ENCODE measurements at places on chromosomes 11 and 22. TPM values are rescaled to one million over a fixed set of nuclear protein-coding genes. Genes with fewer than 3 reads are reported as not detected.

Gene IRAG1
- 17.6 TPM for total RNA-seq

Gene MIOX
- not detected for total RNA-seq

Gene NF2
- total RNA-seq = 59.8 TPM

Gene PRR5
- total RNA-seq = 1.8 TPM

Gene APOL5
- not detected for total RNA-seq

Gene TMEM132A
- 17.9 TPM for total RNA-seq

Gene PARVG
- total RNA-seq = not detected

Gene HORMAD2
- not detected for total RNA-seq

GRCh38 chr11:128474036-128474874 lies 113.1 kb downstream of the ETS1 start:
- DNase-seq = no peak

DNA sequence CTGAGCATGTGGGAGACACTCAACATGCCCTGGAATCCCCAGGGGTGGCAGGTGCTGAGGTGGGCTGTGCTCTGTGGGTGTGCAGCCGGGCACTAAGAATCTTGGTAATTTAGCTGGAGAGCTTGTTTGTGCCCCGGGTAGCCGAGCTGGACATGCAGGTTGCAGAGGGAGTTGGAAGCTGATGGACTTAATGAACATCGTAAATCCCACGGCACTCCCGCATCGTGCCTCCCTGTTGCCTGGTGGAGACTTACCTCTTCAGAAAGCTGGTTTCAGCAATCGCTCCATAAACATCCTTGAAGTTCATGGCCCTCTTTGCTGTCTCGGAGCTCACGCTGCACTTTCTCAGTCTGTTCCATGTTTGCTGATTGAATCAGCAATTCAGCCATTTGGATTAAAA lies 29.9 kb downstream of the RPS6KA4 start:
- DNase-seq = no peak

- peak; percentile 30 for DNase-seq
Observed at GRCh38 chr11:20962581-20962980, 293.2 kb downstream of the NELL1 start.

DNA sequence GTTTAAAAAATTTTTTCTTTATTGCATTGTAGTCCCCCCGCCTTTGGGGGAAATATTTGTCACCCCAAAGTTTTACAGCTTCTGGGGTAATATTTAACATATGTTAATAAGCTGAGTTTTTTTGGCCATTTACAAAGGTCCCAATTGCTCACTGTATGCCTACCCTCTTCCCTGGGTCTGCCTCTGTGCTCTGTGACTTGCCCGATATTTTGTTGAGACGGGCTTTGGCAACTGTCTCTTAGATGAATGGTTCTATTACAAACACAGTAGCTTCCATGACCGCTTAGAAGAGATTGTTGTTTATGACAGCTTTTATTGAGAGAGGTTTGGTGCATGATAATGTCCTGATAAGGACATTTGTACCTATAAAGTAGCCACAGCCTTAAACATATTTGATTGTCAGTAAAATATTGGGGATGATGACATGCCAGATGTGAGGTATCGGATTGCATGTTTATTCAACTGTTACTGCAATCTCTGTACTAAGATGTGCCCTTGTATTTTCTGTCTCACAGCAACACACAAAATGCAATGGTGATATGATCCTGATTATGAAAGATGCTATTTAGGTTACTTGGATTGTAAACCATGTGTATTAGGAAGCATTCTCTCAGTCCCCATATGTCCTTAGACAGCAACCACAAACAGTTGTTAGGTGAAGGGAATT lies 103.1 kb downstream of the TEAD1 start:
- peak; percentile 36 for DNase-seq

- DNase-seq = no peak
Observed at GRCh38 chr22:34015642-34016041, 95.4 kb upstream of the LARGE1 start.

- peak; percentile 78 for DNase-seq
Observed at GRCh38 chr11:95567685-95568084, 221.9 kb downstream of the FAM76B start.

GRCh38 chr11:132992838-132993631 lies 539.3 kb downstream of the OPCML start:
- DNase-seq = no peak

- DNase-seq = peak; percentile 67
Observed at GRCh38 chr11:122910775-122911174, 28.2 kb downstream of the JHY start.

DNA sequence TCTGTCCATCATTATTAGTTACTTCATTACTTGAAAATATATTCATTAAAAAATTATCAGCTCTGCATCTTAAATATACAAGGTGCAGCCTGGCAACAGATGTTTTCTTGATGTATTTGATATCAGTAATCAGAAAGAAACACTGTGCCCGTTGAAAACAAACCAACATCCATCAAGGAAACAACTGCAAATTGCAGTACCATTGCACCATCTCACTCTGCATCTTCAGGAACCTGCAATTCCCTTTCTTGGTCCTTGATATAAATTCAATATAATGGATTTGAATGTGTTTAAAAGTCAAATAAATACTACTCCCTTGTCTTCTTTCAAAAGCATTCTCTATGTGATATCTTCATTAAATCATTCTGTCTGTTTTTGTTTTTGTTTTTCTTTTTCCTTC lies 1131.2 kb downstream of the FAM181B start:
- no peak for DNase-seq

DNA sequence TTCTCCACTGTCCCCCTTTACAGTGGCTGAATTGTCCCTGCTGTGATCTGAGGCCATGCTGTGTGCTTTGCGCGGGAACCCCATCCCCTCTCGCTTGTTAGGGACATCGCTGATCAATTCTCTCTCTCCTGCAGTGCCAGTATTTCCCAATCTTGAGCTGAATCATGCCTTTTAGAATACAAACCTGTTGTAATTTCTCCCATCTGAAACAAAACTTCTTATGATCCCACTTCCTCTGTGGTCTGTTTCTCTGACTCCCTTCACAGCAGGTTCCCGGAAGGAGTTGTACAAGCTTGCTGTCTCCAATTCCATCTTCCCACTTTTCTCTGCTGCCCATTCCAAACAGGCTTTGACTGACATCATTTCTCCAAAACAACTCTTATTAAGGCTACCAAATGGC lies 16.8 kb downstream of the ADAMTS15 start:
- DNase-seq = no peak

- no peak for DNase-seq
Observed at GRCh38 chr11:40037005-40037404, 1422.4 kb downstream of the LRRC4C start.

DNA sequence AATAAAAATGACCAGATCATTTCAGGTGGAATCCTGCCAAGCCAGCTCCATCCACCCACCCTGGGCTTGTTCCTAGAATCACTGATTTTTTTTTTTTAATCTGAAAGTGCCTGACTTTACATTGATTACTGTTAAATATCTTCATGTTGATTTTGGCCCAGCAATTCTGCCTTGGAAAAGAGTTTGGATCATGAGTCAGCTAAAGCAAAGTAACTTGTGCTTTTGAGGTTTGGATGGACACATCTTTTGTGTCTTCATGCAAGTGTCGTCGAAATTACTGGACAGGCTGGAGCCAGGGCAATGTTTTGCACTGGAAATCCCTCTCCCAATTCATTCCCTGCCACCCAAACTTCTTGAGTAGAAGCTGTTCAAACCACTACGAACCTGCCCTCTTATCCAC lies 164.0 kb upstream of the SYT13 start:
- peak; percentile 77 for DNase-seq

DNA sequence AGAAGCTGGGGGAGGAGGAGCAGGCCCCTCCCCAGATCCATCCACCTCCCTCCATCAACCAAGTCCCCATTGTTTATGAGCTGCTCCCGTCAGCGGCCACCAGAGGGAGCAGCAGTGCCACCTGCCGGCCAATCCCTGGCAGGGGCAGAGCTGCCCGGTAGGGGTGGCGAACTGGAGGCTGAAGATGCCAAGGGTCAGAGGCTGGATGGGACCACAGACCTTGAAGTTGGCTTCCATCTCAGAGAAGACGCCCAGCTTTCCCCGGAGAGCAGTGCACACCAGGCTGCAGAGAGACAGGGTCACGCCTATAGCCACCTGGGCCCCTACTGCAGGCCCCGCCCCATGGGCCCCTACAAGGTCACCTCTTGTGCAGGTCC lies 3.6 kb downstream of the FIBP start:
- peak; percentile 73 for DNase-seq

DNA sequence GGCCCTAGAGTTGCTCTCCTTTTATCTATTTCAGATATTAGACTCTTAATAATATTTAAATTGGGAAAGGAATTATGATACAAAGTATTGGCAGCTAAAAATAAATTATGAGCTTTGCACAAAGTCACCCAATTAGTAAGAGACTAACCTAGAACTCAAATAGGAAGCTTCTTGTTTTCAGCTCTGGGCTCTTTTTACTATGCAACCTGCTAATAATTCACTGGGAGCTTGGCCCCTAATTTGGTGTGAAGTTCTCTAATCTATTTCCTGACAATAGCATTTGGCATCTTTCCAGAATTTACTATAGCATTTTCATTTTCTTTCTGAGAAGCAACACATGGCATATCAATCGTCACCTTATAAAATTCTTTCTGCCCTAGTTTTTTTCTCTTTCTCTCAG lies 727.7 kb upstream of the ANO5 start:
- no peak for DNase-seq

DNA sequence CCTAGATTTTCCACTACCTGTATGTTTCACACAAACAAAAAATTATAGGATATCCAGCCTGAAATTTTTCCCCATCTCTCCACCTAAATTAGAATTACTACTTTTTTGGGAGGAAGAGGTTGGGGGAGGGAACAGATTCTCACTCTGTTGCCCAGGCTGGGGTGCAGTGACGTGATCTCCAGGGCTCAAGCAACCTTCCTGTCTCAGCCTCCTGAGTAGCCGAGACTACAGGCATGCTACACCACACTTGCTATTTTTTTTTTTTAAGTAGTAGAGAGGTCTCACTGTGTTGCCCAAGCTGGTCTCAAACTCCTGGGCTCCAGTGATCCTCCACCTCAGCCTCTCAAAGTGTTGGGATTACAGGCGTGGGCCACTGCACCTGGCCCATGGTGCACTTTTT lies 9.5 kb downstream of the JAML start:
- DNase-seq = no peak

GRCh38 chr11:129375751-129376657 lies at the start of gene BARX2:
TSS of gene BARX2 (plus strand) at chr11:129375848. CDS start at chr11:129376036, 188 bp downstream.
- DNase-seq = peak; percentile 56

All from fibroblast of the aortic adventitia (primary cell).